Osteoblast (primary cell): ENCODE measurements at places on chromosomes 16 and 17.

- DNase-seq = no peak
Measured at GRCh38 chr16:56371660-56371937, 53.7 kb downstream of the AMFR start.

DNA sequence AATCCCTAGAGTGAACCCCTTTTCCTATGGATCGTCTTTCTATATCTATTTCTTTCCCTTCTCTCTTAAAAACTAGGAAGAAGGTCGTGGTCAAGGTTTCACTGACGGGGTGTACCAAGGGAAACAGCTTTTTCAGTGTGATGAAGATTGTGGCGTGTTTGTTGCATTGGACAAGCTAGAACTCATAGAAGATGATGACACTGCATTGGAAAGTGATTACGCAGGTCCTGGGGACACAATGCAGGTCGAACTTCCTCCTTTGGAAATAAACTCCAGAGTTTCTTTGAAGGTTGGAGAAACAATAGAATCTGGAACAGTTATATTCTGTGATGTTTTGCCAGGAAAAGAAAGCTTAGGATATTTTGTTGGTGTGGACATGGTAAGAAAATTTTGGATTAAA, 9.6 kb downstream of the CYLD start:
- no peak for DNase-seq

DNA sequence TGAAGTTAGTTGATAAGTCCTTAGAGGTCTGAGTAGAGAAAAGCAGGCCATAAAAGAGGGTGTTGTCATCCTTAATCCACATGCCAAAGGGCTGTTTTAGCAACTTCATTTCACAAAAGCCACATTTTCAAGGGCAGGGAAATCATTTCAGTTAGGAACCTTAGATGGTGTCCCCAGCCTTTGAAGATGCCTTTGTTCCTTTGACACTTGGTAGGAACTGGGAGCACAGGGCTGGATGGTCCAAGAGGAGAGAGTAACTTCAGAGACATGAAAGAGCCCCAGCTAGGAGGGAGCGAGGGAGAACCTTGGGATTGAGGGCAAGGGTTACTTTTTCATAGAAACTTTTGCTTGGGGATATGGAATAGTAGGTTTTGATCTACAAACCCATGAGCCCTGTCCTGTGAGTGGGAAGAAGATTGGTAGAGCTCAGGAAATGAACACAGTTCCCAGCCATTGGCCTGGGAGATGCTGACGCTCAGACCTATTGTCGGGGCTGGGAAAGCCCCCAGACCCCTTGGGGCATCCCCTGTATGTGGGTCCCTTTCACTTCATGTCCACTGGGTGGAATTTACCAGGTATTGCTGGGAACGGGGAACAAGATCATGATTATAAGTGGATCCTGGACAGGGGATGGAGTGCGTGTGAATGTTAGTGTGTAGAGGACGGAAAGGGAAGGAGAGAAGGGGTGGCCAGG, 18.9 kb downstream of the MSI2 start:
- DNase-seq = peak; percentile 21

- no peak for DNase-seq
Measured at GRCh38 chr16:71966932-71967331, 33.3 kb downstream of the PKD1L3 start.

DNA sequence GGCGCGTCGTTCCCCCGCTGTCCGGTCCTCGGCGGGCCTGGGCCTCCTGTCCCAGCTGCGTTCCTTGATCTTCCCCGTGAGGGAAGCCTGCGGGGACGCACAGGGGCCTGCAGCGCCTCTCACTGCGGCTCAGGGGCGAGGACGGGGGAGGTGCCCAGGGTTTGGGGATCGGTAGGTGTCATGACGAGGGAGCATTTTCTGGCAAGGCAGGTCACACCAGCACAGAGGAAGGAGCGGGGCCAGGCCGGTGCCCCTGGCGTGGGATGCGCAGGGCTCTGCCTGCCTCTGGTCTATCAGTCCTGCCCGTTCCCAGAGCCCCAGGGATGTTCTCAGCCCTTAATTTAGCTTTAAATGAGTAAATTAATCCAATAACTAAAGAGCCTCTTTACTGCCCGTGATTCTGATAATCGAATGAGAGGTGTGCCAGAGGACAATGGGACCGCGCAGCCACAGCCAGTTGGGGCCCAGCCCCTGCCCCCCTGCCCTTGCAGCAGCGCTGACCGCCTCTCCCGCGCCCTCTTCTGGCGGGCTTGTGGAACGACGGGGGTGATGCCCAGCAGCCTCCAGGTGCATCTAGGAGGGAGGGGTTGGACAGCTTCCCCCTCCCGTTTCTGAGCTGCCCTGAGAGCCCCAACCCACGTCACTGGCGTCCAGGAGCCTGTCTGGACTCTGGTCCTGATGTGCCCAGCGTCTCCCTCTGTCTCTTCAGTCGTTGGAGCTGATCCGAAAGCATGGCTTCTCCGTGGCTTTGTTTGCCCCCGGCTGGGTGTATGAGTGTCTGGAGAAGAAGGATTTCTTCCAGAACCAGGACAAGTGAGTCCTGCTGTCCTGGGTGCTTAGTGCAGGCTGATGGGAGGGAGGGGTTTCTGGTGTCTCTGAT, 7.9 kb downstream of the ENGASE start:
- DNase-seq = peak; percentile 97

DNA sequence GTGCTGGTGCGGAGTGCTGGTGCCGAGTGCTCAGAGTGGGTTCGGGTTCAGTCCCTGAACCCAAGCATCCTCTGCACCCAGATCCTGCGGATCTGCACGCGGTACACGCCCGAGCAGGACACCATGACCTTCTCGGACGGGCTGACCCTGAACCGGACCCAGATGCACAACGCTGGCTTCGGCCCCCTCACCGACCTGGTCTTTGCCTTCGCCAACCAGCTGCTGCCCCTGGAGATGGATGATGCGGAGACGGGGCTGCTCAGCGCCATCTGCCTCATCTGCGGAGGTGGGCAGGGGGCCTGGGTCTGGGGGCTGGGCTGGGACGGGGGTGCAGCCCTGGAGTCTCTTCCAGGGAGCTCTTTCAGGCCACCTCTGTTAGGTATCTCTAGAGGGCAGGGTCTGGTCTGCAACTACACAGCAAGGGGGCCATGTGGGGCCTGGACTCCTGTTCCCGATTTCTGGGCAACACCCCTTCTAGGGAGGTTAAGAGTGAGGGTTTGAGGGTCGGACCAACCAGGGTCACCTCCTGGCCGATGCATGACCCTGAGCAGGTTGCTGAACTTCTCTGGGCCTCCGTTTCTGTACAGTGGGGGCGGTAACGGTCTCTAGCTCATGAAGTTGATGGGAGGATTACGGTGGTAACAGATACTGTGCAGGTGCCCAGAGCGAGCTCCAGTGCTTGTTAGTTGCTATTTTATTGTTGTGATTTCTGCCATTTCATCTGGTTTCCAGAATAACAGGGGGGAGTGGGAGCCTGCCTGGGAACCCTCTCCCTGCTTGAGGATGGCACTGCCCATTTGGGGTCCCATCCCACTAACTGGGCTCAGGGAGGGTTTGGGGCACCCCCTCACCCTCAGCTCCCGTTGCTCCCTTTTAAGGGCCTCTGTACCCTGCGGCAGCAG, 10.1 kb downstream of the GJD3 start:
- DNase-seq = peak; percentile 87

GRCh38 chr16:87196231-87196630, 121.0 kb downstream of the C16orf95 start:
- DNase-seq = peak; percentile 26

GRCh38 chr17:77540975-77541374, 400.2 kb downstream of the SEC14L1 start:
- no peak for DNase-seq

GRCh38 chr17:54909766-54910165, 9.1 kb downstream of the TOM1L1 start:
- no peak for DNase-seq

GRCh38 chr17:54180950-54181349, 358.2 kb downstream of the KIF2B start:
- DNase-seq = no peak

GRCh38 chr17:20116683-20117309, 107.6 kb downstream of the SPECC1 start:
- DNase-seq = peak; percentile 64

GRCh38 chr16:58026139-58026704, 668 bp downstream of the MMP15 start:
- peak; percentile 80 for DNase-seq

- no peak for DNase-seq
Measured at GRCh38 chr16:74817851-74818250, 43.2 kb upstream of the FA2H start.

GRCh38 chr16:49092704-49093103, 188.9 kb downstream of the CBLN1 start:
- no peak for DNase-seq

GRCh38 chr17:39596543-39597267, 11.0 kb downstream of the NEUROD2 start:
- DNase-seq = peak; percentile 81

DNA sequence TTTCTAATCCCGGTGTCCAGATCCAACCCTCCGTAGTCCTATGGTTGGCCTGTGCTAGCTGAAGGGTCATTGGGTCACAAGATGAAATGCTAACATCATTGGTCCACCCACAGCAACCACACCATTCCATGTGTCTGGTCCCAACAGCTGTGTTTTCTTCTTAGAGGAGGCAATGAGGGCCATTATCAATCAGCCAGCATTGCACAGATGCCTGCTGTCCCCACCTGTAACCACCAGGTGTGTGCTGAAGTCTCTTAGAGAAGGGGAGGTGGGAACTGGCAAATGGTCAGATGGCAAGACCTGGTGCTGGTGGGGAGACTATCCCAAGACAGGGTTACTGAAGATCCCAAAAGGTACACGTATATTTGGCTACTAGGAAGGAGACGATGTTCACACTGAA, 37.4 kb downstream of the HIC1 start:
- no peak for DNase-seq

GRCh38 chr16:11257131-11257938, 1.3 kb upstream of the SOCS1 start:
- DNase-seq = peak; percentile 97

- no peak for DNase-seq
Measured at GRCh38 chr17:21177854-21178600, 35.9 kb downstream of the TMEM11 start.

GRCh38 chr17:63768433-63768832, 5.0 kb downstream of the CCDC47 start:
- DNase-seq = no peak

- peak; percentile 93 for DNase-seq
Measured at GRCh38 chr17:1173432-1174262, 6.1 kb downstream of the ABR start.

- no peak for DNase-seq
Measured at GRCh38 chr16:71927383-71927782, 32.1 kb downstream of the IST1 start.

DNA sequence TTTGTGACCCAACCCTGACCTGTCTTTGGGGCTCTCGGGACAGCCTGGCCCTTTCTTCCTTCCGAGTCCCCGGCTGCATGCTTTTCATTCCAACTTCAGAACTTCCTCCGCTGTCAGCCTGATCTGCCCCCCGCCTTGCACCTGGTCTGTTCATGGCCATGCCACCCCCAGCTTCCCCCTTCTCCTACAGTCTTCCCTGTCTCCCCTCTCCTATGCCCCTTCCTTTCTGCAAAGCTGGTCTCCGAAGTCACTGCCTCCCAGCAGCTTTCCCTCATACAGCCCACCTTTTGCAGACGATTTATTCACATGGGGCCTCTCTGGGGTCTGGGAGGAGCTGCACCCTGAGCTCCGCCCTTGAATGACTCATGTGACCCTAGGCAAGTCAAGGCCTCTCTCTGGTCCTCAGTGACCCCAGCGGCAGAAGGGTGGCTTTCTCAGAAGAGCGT, 47.1 kb upstream of the SDK2 start:
- no peak for DNase-seq

DNA sequence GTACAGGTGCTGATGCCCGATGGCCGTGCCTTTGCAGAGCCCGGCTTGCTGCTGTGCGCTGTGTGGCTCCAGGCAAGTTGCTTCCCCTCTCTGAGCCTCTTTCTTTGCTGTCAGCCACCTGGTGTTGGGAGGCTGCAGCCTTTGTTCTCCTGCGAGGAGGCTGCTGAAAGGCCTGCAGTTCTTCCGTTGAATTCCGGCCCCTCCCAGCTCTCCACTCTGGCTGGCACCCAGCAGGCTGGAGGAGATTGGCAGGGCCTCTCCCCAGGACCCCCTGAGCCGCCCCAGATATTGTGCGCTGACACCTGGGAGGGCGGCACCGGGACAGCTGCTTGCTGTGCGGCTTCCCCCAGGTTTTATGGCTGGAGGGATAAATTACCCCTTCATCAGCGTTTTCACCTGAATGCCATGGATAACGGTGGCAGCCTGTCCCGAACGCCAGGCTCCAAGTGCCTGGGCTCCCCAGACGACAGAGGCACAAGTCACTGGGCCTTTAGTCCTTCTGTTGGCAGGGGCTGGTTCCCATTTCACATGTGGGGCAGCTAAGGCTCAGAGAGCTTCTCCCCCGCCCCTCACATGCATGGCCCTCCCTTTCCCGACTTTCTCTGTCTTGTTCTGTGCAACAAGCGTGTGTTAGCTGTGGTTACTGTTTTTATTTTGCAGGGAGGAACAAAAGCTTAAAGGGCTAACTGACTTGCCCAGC, 35.1 kb upstream of the GSE1 start:
- DNase-seq = no peak

DNA sequence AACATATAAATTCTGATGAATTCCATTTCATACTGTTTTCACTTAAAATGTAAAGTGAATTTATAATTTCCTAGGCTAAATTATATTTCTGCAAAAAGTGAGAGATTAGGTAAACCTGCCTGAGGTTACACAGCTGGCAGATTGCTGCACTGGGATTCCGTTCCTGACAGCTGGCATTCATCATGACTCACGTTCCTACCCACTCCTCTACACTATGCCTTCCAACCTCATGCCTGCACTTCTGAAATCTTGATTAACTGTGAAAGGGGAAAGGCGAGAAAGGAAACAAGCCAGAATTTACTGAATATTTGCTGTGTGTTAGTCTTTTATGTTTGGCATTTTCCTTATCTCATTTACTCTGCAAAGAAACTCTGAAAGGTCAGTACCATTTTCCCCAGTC, 73.3 kb upstream of the MON1B start:
- DNase-seq = no peak

- no peak for DNase-seq
Measured at GRCh38 chr16:84320511-84320910, 25.8 kb downstream of the WFDC1 start.

DNA sequence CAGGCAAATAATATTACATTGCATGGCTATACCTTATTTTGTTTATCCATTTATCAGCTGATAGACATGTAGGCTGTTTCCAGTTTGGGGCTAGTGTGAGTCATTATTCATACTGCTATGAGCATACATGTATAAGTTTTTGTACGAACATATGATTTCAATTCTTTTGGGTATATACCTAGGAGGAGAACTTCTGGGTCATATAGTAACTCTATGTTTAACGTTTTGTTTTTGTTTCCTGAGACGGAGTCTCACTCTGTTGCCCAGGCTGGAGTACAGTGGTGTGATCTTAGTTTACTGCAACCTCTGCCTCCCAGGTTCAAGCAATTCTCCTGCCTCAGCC, 2.4 kb upstream of the ITGAL start:
- no peak for DNase-seq
